Body of pancreas (tissue), 4 donors: ENCODE measurements at places on chromosomes 5 and 9.
A peak's percentile ranks its signal among the peaks of the same experiment; 100 is the strongest.

DNA sequence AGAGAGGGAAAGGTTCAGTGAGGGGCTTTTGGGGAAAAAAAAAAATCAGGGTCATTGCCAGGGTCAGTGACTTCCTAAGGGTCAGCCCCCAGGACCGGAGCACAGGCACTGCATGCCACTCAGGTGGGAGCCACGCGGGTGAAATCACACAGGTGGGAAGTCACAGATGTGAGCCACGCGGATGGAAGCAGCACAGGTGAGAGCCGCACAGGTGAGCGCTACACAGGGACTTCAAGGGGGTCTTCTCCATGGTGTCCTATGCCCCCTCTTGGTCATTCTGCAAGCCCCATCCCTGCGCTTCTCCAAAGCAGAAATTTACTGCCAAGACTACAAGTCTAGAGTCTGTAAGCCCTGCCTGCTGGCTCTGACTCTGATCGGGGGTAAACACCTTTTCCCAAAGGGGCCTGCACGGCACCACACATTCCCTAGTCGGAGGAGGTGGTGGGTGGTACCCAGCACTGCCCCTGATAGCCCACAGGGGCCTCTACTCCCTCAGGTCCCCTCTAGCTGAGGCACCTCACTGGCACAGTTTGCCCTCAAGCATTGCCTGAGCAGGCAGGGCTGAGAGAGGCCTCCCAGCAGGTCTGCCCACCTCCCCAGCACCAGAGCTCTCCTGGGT lies 18.3 kb upstream of the OBP2B start:
- no peak for DNase-seq

DNA sequence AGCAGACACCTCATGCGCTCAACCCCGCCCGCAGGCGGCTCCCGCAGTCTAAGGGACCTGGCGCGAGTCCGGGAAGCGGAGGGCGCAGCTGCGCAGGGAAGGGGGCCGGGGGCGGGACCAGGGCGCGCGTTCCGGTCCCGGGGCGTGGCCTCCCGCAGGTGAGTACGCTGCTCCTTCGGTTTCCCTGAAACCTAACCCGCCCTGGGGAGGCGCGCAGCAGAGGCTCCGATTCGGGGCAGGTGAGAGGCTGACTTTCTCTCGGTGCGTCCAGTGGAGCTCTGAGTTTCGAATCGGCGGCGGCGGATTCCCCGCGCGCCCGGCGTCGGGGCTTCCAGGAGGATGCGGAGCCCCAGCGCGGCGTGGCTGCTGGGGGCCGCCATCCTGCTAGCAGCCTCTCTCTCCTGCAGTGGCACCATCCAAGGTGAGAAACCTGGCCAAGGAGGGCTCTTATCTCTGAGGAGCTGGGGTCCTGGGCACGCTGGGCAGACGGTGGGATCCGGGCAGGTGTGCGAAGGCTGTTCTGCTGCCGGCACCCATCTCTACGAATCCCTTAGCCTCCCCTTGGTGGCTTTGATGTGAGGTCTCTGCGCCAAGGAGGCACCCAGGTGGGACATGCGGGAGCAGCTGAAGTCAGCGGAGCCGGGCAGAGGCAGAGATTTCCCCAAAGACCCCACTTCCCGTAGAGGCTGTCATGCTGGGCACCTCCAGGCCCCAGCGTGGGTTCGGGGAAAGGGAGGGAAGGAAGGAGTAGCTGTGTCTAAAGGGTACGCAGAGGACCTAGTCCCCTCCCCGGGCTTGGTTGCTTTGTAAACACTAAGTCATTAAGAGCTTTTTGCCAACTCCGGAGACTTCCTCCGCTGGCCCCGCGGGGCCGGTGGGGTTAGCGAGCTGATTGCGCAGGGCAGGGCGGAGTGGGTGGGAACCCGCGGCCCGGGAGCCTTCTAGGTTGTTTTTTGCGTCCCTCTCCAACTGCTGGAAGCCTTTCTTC lies at the start of gene F2RL1:
Gene F2RL1 (plus strand): TSS at position 187 of the 988 bp plus-strand sequence. CDS start 153 bp downstream, at position 340.
- DNase-seq, result peak; percentile 92

DNA sequence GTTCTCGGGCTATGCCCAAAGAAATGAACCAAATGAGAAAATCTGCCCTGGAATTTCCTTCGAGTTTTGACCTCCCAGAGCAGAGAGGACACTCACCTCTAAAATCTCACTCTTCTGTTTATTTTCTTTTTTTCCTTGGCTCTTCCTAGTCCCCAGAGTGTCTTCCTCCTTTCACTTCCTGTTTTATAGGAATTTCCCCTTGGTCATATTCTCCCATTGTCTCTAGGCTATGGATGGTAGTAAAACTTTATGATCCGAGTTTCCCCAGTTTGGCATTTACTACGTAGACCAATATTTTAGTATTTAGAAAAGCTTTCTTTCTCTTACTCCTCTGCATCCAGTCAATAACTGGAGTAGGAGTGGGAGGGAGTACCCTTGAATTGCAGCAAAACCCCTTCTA lies 354.5 kb upstream of the ZNF608 start:
- no peak for DNase-seq

DNA sequence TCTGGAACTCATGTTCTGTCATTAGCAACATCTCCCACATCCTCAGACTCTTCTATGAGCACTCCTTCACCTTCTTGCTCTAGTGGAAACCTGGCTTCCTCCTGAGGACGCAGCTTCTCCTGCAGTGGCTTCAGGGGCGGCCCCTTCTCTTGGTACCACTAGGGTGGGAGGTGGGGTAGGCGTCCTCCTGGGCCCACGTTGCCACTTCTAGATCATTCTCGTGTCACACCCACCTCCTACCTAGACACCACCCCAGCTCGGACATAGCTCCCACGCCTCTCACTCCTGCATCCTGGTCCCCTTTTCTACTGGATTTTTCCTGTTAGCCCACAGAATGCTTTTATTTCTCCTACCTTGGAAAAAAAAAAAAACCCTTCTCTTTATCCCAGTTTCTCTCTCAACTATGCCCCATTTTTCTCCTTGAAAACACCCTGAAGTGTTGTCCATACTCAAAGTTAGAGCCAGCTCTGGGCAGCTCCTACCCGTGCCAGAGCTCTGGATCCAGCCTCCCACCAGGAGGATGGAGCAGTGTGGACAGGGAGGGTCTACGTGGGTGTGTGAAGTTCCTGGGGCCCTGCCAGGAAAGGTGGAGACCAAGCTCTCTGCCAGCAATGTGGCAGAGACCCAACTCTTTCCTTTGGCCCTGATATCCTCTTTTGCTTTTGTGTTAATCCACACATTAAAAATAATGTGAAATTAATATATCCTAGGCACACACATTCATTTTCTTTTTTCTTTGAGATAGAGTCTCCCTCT lies 179.2 kb downstream of the HSPA4 start:
- no peak for DNase-seq

DNA sequence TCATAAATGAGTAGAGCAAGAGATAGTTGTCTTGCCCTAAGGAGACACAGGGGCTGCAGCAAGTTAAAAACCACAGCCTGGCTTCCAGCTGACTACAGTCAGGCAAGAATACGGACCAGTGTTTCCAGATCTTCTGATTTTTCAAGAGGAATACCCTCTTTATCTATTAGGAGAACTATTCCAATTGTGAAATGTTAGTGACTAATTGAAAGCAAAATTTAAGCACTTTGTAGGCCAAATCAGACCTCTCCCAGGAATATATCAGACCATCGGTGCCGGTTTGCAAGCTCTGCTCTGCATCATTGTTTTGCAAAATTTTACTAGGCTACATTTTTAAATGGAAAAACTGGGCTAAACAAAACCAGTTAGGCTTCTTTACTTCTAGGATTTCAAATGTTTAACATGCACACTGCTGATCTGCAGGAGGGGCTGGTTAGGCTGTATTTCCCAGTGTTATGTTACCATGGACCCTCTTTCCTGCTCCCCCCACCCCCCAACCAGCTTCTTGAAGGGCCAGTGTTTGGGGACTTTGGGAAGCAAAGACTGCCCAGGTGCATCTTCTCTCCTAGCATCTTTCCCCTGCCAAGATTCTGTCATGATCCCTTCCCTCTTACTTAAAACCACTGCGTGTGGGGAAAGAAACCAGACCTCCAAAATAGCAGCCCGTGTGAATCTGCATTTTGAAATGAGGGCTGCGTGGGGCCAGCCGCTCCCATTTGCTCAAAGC lies 1.1 kb upstream of the ARSI start:
- DNase-seq, result no peak
